AG08396 (cell line): ENCODE measurements at places on chromosomes 11 and 22.

DNA sequence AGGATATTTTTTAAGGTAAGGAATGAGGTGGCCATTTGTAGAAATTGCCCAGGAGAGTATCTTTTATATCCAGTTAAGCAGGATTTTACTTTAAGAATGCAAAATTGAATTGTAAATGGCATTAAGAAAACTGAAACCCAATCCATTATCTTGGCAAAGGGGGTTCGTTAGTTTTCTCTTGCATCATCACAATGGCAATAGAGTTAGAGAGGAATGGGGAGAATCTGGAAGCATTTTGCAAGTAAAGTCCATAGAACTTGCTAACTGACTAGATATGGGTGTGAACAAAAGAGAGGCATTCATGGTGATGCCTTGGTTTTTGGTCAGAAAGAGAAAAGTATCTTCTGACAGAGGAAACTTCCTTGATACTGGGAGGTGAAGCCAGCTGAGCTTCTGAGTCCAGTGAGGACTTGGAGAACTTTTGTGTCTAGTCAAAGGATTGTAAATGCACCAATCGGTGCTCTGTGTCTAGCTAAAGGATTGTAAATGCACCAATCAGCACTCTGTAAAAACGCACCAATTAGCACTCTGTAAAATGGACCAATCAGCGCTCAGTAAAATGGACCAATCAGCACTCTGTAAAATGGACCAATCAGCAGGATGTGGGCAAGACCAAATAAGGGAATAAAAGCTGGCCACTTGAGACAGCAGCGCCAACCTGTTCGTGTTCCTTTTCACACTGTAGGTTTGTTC, 3.6 kb upstream of the CCDC117 start:
- DNase-seq: no peak

GRCh38 chr22:39309881-39310714, 9.3 kb downstream of the RPL3 start:
- DNase-seq: no peak

DNA sequence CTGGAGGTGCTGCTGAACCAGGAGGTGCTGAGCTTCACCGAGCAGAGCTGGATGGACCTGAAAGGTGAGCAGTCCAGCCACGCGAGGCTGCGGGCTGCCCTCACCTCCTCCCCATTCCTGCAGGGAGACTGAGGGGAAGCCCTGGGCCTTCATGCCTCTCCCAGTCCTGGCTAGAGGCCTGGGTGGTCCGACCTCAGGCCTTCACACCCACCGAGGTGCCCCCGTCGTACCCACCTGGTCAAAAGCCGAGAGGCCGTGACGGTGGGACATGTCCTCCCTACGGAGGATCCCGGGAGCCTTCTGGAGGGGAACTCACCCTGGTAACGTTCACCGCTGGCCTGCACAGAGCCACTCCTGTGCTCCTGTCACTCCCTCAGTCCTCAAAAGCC, 5.1 kb downstream of the SUSD2 start:
- no peak for DNase-seq

GRCh38 chr11:76947800-76948199, 86.4 kb upstream of the B3GNT6 start:
- no peak for DNase-seq

DNA sequence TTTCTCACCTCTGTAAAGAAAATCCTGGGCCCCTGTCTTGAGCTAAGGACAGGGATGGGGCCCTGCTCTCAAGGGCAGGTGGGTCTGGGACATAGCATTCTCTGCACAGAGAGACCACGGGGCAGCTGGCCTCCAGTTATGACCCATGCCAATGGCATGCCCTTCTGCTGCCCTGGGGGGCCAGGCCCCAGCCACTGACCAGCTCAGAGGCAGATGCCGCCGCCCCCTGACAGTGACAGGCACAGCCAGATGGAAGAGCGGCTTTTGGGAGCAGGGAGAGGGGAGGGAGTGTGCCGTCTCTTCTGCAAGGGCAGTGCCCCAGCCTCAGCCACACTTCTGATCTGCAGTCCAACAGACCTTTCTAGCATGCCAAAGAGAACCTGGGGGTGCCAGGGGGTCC, 114.8 kb upstream of the NAV2 start:
- DNase-seq: no peak

- no peak for DNase-seq
These were observed 48.8 kb upstream of the ANO1 start for GRCh38 chr11:70029115-70029860.

DNA sequence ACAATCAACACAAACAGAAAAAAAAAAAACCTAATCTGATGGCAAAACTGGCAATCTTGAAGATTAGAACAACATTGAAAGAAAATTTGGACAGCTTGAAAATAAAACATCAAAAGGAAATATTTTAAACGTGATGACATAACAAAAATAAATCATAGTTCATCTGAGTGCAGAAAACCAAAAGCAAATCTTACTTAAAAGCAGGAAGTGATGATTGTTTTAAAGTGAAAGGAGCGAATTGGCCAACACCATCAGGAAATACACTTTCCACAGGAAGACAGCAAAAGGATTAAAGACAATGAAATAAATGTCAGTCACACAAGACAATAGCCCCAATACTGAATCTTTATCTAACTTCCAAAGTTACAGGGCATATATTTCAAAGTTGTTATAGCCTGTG, 696.5 kb upstream of the CHORDC1 start:
- DNase-seq: no peak

DNA sequence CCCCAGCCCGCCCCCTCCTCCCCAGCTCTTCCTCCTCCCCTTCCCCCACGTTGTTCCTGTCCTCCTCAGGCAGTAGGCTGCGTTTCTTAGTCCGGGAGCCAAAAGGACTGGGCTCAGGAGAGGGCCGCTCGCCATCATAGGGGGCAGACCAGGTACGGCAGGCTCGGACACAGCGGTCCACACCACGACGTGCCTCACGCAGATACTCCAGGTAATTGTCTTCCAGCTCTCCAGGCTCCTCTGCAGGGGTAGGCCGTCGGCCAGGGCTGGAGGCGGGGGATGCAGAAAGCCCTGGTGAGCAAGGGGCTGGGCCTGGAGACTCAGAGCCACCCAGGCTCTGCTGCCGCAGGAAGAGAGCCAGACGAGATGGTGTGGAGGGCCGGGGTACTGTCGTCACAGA, 12.4 kb downstream of the C11orf42 start:
- no peak for DNase-seq

DNA sequence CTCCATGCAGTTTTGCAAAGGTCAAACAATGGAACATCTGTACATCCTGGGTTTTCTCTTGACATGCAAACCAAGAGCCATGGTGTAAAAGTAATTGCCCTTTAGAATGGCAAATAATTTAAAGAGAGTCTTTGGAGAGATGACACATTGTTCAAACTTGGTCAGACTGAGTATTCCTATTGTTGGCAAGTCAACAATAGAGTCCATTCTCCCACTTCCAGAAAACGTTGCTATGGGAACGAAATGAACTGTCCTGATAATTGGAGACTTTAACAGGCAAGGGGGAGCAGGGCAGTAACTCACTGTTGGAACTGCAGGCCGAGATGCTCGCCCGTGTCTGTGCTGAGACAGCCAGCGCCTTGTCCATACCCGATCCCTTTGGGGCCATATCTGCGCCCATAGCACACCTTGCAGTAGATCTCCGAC, 13.9 kb downstream of the CSRP3 start:
- no peak for DNase-seq

DNA sequence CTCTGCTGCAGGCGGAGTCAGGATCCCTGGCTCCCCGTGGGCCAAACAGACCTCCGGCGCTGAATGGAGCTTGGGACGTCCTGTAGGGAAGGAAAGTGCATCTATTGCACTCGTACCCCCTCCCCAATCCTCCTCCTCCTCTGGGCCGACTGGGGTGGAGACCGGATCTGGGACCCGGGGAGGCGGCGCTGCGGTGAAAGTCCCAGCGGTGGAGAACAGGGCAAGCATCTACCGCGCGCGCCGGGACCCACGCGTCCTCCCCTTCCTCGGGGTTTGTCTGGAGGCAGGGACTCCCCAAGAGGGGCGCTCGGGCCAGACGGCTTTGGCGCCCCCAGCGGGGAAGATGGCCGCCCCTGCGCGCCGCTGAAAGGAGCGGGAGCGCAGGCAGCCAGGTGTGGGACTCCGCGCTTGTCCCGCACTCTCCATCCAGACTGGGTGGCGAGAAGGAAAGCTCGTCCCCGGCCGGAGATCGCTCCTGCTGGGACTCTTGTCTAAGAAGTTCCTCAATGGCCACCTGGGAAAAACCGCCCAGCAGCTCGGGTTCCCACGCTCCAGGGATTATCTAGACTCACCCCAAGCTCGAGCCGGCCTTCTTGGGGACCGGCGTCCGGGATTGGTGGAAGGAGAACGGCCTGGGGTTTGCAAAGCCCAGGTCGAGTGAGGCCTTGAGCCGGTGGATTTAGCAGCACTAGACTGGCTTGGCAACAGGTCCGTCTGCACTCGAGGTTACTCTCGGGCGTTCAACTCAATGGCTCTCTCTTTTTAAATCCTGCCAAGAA, 718 bp downstream of the FADS2 start:
- peak; percentile 56 for DNase-seq
